GM03348 (cell line): ENCODE measurements at places on chromosomes 4 and X.

GRCh38 chrX:51759055-51759839 is 16.0 kb downstream of the GSPT2 start:
- no peak for DNase-seq

- no peak for DNase-seq
Observed at GRCh38 chr4:5019796-5020195, 538 bp upstream of the CYTL1 start.

GRCh38 chr4:163755013-163755412 is 260.5 kb downstream of the TMA16 start:
- no peak for DNase-seq

DNA sequence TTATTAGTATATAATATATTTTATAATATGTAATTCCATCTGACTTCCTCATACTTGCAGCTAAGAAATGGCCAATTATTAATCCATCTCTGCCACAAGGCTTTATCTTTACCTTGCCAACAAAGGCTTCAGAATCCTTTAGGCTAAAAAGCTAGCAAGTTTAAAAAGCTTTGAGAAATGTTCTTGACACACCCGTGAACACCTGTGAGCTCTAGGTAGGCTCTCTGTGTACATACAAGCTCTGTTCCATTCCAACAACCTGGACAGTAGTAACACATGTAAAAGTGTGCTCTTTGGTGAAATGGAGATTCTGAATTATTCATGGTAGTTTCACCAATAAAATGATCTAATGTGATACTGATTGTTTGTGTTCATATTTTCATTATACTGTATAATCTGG is 49.7 kb upstream of the USP9X start:
- no peak for DNase-seq

DNA sequence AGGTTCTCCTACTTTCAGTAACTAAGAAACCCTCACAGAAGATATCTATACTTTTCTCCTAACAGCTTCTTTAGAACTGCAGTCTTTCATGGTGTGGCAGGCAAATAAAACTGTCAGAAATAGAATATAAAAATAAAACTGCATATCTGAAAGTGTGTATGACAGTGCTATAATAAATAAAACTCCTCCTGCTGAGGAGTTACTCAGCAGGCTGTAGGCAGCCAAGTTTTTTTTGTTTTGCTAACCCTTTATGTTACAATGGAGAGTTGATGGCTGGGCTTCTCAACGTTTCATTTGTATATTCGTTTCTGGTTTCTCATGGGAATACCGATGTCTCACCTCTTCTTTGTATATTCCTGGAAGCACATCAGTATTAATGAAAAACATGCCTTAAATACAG is 18.2 kb upstream of the UGT2B10 start:
- DNase-seq, result no peak

DNA sequence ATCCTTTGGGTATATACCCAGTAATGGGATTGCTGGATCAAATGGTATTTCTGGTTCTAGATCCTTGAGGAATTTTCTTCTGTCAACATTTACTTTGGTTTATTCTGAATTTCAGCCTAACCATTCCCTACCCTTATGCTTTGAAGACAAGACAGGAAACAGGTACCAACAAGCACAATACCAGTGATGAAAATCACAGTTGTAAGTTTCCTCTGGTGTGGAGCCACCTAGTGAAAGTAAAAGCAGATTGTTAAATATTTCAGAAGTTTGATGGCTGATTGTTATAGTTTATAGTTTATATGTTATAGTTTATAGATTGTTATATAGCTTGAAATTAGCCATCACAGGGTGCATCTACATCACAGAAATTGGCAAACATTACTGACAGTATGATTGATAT is 104.5 kb upstream of the AGA start:
- DNase-seq, result no peak

- DNase-seq, result no peak
Observed at GRCh38 chr4:4759232-4759631, 100.2 kb upstream of the MSX1 start.

DNA sequence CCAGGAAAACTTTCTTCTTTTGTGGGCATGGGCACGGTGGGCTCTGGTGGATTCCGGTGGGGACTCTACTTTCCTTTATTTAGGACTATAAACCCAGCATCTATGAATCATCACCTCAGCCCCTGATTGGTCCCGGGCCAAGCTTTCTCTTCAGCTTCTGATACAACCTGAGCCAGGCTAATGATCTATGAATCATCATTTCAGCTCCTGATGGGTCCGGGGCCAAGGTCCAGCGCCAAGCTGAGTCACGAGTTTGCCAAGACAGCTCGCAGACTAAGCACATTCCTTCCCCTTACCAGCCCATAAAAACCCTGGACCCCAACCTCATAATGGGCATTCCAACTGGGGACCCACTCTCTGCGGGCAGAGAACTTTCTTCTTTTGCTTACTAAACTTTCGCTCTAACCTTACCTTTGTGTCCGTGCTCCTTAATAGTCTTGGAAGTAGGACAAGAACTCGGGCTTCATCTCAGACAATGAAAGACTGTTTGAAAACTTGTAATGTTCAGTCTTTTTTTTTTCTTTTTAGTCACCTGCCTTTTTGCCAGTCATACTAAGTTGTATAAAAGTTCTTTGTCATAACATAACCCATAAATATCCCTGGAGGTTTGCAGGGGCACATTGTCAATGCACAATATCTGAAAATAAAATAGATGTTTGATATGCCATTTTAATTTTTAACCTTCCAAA is 904.9 kb upstream of the EPHA5 start:
- peak; percentile 25 for DNase-seq

- DNase-seq, result no peak
Observed at GRCh38 chr4:153365003-153365402, 20.5 kb downstream of the MND1 start.

- DNase-seq, result no peak
Observed at GRCh38 chr4:24443200-24443599, 141.2 kb downstream of the DHX15 start.

GRCh38 chr4:856225-856901 is 30.4 kb upstream of the CPLX1 start:
- no peak for DNase-seq

- no peak for DNase-seq
Observed at GRCh38 chrX:109281483-109282275, 200.2 kb downstream of the GUCY2F start.

DNA sequence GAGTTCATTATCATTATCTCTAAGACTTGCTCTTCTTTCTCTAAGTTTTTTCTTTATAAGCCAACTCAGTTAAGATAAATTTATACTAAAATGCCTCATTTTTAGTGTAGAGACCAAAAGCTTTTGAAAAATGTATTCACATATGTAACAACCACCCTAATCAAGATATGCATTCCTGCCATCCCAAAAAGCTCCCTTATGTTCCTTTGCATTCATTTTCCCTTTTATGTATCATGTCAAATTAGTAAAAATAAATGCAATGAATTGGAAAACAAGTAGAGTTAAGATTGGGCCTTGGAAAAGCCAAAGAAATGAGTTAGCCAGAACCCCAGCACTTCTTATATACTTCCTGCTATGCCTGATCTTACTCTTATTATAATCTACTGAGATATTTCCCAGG is 62.2 kb downstream of the NPY2R start:
- no peak for DNase-seq
